ENCODE measurements at places on chromosomes 7 and 10. TPM values are rescaled to one million over a fixed set of nuclear protein-coding genes. Genes with fewer than 3 reads are reported as not detected.
A peak's percentile ranks its signal among the peaks of the same experiment; 100 is the strongest.

DNA sequence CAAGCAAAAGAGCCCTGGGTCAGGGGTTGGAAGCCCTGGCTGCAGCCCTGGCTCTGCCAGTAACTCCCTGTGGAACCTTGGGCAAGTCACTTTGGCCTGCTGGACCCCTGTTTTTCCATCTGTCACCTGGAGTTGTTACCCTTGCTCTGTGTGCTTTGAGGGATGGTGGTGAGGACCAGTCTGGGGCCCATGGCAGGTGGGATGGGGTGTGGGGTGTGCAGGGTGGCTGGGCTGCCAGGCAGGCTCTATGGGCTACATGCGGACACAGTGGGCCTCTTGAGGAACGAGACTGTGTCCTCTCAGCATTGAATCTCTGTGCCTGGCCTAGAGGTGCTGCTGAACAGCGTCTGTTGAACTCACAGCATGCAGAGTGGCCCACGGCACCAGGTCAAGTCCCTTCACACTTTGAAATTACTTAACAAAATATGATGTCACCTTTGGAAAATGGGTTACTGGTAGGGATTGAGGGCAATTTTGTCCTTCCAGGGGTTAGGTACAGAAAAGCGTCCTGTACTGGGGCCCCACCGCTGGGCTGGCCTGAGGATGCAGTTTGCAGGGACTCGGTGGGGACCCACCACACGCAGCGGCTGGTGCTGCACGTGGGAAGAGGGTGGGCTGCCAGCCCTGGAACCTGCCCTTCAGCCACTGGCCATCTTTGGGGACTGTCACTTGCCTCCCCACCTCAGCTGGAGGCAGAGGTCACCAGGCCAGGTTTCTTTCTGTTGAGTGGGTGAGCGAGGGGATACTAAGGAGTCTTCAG lies 45.3 kb downstream of the PRF1 start:
- DNase-seq = no peak

DNA sequence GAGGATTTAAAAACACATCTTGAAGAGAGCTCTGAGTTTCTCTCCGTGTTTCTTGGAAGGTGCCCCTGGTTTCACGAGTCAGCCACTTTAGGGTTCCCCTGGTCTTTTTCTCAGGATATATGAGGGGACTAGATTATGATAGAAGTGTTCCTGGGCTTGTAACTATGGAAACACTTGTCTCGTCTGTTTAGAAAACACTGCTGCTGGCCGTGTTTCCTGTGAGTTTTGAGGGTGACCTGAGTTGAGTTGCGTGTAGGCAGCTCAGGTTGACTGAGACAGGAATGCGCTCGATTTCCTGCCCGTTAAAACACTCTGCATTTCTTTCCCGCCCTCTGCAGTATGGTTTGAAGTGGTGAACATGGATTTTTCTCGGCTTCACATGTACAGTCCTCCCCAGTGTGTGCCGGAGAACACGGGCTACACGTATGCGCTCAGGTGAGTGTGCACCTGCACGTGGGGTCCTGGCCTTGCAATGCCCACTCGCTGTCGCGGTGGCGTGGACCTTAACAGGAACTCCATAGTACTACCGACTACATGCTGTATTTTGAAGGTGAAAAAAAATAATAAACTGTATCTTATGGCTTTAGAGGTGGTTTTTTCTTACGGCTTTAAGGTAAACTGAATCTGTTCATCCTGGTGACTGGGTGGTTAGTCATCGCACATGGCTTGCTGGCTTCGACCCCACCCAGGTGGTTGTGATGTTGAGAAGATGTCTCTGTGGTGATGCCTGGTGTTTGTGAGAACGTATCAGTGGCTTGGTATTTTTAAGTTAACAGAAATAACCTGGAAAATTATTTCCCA lies at the start of gene SUN1:
SUN1 (plus strand) TSS at position 310 of the 801 bp plus-strand sequence; CDS start at position 359, 49 bp downstream.
- DNase-seq = peak; percentile 95

DNA sequence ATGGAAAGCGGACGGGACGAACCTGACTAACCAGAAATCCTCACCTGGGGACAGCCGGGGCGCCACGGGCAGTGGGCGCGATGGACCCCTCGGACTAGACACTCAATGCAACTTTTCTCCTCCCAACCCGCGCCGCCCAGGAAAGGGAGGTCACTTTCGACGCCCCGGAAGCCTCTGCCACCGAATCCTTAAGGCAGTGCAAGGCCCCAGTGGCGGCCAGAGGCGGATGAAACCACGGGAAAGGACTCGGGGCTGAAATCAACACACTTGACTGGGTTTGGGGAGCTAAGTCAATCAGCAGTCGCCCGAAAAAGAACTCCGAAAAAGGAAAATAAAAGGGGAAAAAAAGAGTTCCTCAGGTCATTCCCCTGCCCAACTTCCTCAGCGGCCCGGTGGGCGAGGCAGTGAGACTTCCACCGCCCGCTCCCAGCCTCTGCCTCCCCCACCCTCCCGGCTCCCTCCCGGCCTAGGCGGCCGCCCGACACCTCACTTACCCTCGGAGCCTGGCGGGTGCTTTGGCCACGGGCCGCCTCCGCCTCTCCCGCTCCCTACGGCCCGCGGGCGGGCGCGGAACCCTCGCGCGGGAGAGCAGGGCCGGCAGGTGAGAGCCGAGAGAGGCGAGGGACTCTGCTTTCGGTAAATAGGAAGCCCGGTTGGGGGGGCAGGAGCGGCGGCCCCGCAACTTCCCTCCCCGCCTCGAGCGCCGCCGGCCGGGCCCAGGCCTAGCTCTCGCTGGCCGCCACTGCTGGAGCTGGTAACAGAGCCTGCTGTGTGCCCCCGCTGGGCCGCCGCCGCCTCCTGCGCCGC lies 518 bp downstream of the WAPL start:
- DNase-seq = no peak

- DNase-seq = no peak
These were observed 80.8 kb upstream of the CAPZA2 start for GRCh38 chr7:116781584-116781983.

DNA sequence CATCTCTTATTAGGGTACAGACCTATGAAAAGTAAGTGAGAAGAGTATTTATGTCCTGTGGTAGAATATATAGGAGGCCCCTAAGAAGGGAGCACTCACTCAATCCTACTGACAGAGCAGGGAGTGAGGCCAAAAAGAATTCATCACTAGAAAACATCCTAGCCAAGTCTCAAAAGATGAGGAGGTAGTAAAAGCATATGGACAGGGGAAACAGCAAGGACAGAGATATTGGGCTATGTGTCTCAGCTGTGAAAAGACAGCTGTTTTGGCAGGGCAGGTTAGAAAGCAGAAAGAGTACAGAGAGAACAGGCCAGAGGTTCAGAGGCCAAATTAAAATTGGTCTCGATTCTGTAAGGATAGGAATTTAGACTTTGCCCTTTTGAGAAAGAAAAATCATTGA lies 548.3 kb upstream of the ANKRD30A start:
- no peak for DNase-seq

DNA sequence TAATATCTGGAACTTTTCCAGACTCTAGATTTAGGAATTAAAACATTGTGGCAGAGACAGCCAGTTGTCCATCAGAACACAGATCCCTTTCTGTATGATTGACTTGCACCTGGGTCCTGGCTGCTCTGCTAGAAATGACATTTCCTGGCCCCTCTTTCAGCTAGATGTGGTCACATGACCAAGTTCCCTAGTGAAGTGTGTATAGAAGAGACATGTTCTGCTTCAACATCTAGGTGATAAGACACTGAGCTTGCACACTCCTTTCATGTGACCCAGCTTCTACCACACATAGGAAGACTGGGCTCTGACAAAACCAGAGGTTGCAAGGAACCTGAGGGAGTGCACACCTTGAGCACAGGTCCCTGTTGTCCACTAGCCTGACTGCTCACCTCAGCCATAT lies 22.8 kb upstream of the DYNC1I1 start:
- no peak for DNase-seq

DNA sequence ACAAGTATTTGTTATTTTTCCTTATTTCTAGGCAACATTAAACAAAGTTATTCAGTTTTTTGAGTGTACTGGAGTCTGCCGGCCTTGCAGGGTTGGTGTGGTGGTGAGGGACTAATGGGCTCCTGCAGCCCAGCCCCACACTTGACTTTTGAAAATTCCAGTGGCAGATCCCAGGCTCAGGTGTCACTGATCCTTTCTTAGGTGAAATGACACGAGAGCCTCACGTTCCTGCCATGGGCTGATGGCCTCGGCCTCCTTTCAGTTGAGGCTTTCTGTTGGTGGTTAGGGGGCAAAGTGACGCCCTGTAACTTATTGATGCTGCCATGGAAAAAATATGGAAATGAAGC lies 117.9 kb downstream of the NKX6-2 start:
- DNase-seq = no peak

GRCh38 chr10:112509558-112510291 lies 62.7 kb downstream of the VTI1A start:
- DNase-seq = no peak

DNA sequence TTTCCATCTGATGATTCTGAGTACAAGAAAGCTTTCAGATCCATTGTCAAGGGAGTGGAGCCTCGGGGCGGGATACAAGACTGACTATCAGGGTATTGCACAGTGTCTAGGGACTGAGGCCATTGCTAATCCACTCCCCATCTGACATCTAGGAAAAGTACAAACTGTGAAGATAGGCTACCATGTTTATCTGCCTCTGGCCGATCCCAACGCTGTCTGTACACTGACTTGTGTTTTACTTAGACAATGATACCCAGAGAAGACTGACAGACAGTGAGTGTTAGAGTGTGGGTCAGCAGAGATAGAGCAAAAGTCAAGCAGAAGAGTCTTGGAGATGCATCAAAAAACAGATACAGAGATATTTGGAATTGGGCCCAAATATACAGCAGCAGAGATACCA lies 3.1 kb upstream of the SLC13A4 start:
- DNase-seq = no peak

GRCh38 chr10:12098966-12099365 lies 30.2 kb downstream of the DHTKD1 start:
- no peak for DNase-seq

- no peak for DNase-seq
These were observed 299 bp upstream of the PBLD start for GRCh38 chr10:68333058-68333395.

DNA sequence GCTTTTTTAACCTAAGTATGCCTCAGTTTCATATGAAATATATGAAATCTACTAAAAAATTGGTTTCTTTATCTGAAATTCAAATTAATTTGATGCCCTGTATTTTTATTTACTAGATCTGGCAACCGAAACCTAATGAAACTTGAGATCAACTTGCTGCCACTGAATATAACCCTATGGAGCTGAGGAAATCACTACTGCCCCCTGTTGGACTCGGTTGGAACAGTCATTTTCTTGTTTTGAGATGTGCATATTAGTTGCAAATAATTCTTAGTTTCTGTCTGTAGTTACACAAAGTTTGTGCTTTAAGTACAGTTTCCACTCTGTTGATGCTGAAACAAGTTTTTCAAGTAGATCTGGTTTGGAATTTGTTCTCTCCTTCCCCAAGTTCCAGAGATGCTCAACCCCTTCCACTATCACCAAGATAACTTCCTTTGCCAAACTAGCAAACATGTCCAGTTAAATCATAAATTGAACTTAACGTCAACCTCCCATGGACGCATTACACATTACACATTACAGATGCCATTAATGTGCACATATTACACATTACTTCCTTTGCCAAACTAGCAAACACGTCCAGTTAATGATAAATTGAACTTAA lies 22.2 kb upstream of the EXOC4 start:
- no peak for DNase-seq

CCSER2 gene
- polyA plus RNA-seq = 26.7 TPM

SUGCT gene
- polyA plus RNA-seq = 69.5 TPM

BTBD16 gene
- 3.3 TPM for polyA plus RNA-seq

FAM241B gene
- polyA plus RNA-seq = 8.3 TPM
